ENCODE measurements at places on chromosomes 7 and 10. TPM values are rescaled to one million over a fixed set of nuclear protein-coding genes. Genes with fewer than 3 reads are reported as not detected.

KCNIP2 gene
- total RNA-seq, result 5.9 TPM

PDZD7 gene
- 5.1 TPM for total RNA-seq

DEPP1 gene
- total RNA-seq, result 0.28 TPM

PDE6C gene
- not detected for total RNA-seq

SRRM3 gene
- 7.6 TPM for total RNA-seq

ARMC3 gene
- total RNA-seq, result 0.59 TPM

AFAP1L2 gene
- total RNA-seq, result 2.0 TPM

ARHGAP22 gene
- 9.1 TPM for total RNA-seq

CPN1 gene
- not detected for total RNA-seq

PLCE1 gene
- 0.52 TPM for total RNA-seq

POP7 gene
- 95.0 TPM for total RNA-seq

ADARB2 gene
- 1.5 TPM for total RNA-seq

OGDHL gene
- total RNA-seq, result 31.9 TPM

SPDYE11 gene
- total RNA-seq, result not detected

EN2 gene
- 0.04 TPM for total RNA-seq

HMX2 gene
- 0.07 TPM for total RNA-seq

AKR1C4 gene
- total RNA-seq, result not detected

GNAI1 gene
- 35.3 TPM for total RNA-seq

NKX2-3 gene
- total RNA-seq, result not detected

GRID1 gene
- 0.22 TPM for total RNA-seq

SSMEM1 gene
- not detected for total RNA-seq

ELAPOR2 gene
- 31.2 TPM for total RNA-seq

NUTM2A gene
- total RNA-seq, result 0.04 TPM

XRCC2 gene
- 9.5 TPM for total RNA-seq

SYT15 gene
- not detected for total RNA-seq

TMEM176A gene
- total RNA-seq, result not detected

TMEM130 gene
- total RNA-seq, result 0.24 TPM

PLXNA4 gene
- 1.0 TPM for total RNA-seq

UPK3BL2 gene
- 13.2 TPM for total RNA-seq

CYP26C1 gene
- total RNA-seq, result 0.26 TPM

SCART1 gene
- total RNA-seq, result 0.44 TPM

CAV2 gene
- total RNA-seq, result 9.5 TPM

DDC gene
- 0.48 TPM for total RNA-seq

TBXAS1 gene
- total RNA-seq, result 0.76 TPM

FAM53B gene
- total RNA-seq, result 37.4 TPM

ZPBP gene
- total RNA-seq, result not detected

CTTNBP2 gene
- total RNA-seq, result 11.4 TPM

VSTM4 gene
- 0.31 TPM for total RNA-seq

ZKSCAN5 gene
- 28.7 TPM for total RNA-seq

FGFBP3 gene
- total RNA-seq, result 10.5 TPM

LAMB4 gene
- total RNA-seq, result not detected

CNPY1 gene
- 2.4 TPM for total RNA-seq

IDI2 gene
- not detected for total RNA-seq

OPN1SW gene
- not detected for total RNA-seq

PAX4 gene
- 0.07 TPM for total RNA-seq

RBP3 gene
- total RNA-seq, result not detected
